ENCODE measurements at places on chromosomes 12 and 14. TPM values are rescaled to one million over a fixed set of nuclear protein-coding genes. Genes with fewer than 3 reads are reported as not detected.
A peak's percentile ranks its signal among the peaks of the same experiment; 100 is the strongest.

DNA sequence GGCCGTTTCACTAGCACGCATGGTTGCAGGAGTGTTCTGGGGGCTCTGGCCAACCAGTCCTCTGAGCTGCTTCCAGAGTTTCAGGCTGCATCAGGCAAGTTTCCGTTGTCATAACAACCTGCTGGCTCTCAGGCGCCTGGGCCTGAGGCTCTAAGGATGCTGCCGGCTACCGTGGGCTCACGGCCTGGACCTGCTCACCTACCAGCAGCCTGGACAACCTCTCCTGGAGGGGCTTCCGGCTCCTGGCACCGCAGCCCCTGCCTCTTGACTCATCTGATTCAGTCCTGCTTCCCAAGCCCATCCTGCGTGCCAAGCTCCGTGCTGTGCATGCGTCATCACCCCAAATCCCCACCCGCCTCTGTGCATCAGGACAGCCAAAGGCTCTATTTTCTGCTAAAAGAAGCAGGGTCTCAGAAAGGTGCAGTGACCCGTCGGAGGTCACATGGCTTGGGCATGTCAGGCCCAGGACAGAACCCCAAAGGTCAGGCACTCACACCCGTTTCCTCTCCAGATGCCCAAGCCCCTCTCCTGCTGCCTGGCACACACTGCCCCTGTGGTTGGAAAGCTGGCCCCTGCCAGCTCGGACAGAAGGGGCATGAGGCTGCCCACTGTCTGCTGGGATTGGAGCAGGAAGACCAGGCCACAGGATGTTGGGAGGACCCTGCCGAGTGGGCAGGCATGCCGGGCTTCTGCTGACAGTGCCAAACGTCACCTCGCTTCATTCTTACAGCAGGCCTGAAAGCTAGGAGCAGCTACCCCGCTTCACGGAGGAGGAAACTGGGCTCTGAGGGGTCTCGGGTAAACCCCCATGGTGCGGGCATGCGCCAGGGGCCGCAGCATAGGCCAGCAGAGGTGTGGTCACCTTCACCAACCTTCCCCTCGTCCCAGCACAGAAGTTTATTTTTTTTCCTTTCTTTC lies 5.7 kb downstream of the BEGAIN start:
- no peak for DNase-seq

DNA sequence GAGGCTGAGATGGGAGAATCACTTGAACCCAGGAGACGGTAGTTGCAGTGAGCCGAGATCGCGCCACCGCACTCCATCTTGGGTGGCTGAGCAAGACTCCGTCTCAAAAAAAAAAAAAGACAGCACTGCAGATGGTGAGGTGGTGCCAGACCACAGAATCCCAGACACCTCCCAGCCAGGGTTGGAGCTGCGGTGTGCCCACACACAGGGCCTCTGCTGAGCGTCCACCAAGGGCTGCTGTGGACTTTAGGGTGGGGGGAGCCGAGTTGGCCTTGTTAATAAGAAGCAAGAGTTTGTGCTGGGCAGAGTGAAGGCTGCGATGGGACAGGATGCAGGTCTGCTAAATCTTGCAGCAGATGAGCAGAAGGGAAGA lies 14.2 kb downstream of the KMT5A start:
- no peak for DNase-seq

DNA sequence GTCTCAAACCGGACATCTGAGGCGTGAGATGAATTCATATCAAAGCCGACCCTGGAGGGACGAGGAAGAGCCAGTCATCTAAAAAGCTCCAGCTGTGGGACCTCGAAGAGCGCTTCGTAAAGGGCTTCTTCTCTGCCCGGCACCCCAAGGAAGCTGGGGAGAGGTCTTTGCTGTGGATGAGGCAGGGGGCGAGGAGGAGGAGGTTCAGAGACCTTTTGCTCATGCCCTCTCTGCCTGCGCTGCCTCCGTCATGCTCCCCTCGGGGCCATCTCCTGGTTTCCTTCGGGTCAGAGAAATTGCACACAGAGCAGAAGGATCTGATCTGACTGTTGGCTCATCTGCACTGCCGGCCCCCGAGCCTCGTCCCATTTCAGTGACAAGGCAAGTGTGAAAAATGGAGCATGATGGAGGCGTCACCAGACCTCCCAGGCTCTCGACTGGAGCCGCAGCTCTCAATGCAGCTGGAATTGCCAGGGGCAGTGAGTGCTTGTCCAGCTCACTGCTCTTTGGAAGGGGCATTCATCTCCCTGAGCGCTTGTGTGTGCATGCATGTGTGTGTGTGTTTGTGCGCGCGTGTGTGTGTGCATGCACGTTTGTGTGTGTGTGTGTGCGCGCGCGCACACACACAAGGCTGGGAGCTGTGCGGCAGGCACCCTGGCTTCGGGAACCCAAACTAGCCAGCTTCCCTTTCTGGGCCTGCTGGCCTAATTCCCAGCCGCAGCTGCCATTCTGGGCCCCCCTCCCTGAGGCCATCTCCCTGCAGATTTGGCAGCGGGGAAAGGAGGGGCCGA lies 9.2 kb downstream of the CABP1 start:
- DNase-seq = no peak

- DNase-seq = no peak
These were observed 61.5 kb downstream of the SLC6A12 start for GRCh38 chr12:152440-152839.

DNA sequence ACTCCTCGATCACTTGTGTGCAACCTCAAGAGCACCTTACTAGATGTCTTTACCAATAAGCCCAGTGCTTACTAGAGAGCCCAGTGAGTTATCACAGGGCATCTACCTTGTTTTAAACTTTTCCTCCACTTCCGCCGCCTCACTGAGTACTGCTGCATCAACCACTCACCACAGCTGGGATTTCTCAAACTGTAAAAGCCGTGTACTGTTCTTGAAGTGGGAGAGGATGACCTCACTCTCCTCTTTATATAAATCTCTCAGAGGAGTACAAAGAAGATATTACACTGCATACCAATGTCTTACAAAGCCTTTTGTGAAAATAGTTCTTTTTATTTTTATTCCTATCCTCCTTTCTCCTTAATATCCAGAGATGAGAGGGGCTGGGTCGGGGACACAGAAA lies 94.1 kb downstream of the PLCZ1 start:
- DNase-seq = no peak

DNA sequence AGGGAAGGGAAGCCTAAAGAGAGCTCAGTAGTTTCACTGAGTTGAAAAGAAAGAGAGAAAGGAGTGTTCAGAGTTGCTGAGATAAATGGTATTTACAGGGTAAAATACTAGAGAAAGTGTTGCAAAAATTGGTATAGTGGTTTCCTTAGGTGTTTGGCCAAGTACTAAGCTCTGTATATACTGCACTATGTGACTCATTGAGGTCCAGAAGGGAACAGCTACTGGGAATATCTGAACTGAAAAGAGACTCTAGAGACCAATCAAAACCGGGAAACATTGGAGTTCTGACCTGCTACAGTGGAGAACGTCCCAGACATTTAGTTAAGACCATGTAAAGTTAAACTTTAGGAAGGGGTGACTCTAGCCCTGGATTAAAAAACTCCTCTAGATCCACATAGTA lies 42.7 kb upstream of the ALX1 start:
- no peak for DNase-seq

- no peak for DNase-seq
These were observed 20.9 kb downstream of the AKAP6 start for GRCh38 chr14:32350020-32350419.

GRCh38 chr14:54738009-54738408 lies 164.6 kb downstream of the GCH1 start:
- DNase-seq = peak; percentile 47

- peak; percentile 29 for DNase-seq
These were observed 57.6 kb downstream of the CRADD start for GRCh38 chr12:93734784-93735183.

- DNase-seq = no peak
These were observed 21.1 kb upstream of the AKAP6 start for GRCh38 chr14:32307881-32308582.

DNA sequence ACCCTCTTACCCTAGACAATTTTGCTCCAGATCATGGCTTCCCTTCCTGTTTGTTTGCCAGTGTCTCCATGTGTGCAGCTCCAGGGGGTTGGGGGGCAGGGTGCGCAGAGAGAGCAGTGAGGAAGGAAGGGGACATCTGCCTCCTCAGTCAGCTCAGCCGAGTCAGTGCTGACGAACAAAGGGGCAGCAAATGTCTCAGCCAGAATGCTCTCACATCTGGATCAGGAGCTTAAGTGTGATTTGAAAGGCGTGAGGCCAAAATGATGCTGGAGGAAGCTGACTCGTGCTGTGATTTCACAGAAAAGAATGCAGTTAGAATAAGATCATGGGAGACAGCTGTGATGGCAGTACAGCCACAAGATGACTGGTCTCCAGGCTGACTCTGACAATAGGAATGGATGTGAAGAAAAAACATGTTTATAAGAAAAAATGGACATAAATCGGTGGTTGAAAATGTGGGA lies 27.1 kb upstream of the CDK17 start:
- peak; percentile 77 for DNase-seq

GRCh38 chr14:64074961-64075612 lies 219.1 kb downstream of the ESR2 start:
- DNase-seq = no peak

DNA sequence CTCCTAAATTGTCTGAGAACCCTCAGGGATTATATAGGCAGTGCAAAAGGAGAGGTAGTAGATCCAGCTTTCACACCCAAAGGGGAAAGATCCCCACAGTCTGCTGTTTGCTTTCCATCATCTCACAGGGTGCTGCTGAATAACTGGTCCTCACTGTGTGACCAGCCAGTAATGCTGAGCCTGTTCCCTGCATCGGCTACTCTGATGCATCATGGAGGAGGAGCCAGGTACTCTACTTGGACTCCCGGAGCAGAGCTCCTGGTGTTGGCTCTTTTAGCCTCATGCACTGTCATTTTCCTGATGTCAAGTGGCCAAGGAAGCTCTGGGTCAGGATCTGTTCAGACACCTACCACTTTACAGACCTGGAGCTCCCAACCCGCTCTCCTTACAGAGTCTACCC lies 127.4 kb upstream of the ATF1 start:
- DNase-seq = no peak

DNA sequence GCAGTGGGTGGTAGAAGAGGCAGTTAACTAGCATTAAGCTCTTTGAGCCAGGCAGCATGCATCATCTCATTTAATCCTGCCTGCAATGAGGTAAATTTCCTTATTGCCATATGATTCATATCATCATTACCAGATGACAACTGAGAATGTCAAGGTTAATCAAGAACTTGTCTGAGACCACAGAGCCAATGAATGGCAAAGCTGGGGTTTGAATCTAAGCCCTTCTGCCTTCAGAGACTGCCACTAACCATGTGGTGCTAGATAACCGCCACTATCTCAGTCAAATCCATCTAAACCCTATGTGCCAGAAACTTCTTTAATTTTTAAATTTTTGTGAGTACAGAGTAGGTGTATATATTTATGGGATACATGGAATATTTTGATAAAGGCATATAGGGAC lies 77.8 kb upstream of the GRIP1 start:
- no peak for DNase-seq

DNA sequence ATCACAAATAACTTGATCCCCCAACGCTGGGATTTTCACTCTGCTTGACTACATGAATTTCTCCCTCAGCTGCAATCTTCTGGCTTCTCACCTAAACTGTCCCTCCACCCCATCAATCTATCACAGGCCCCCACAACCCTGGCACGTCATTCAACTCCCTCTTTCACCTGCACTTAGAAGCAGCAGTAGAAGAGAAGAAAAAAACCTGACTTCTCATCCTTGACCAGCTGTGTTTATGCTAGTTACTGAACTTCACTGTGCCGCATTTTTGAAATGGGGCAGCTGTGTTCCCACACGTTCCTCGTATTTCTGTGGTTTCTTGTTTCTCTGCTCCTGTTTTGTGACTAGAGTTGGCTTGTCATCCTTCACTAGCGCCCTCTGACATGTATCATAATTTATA lies 35.0 kb downstream of the ITPR2 start:
- no peak for DNase-seq

GRCh38 chr12:50203691-50204090 lies 36.5 kb upstream of the CERS5 start:
- no peak for DNase-seq

DNA sequence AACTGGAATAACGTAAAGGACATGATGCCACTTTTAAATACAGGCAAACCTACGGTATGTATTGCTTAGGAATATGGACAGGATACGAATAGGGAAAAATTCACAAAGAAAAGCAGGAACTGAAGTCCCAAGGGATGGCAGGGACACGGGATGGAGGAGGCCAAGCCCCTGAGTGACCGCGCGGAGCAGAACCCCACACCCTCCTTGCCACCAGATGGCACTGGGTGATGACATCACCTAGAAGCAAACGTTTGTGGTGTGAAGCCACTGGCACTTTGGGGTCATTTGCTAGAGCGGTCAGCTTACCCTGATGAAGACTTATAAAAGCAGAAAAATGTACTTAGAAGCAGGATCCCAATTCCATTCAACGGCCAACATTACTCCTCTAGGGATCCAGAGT lies 9.4 kb downstream of the DHX37 start:
- no peak for DNase-seq

GRCh38 chr12:19208456-19208855 lies 78.9 kb downstream of the PLEKHA5 start:
- DNase-seq = no peak

DNA sequence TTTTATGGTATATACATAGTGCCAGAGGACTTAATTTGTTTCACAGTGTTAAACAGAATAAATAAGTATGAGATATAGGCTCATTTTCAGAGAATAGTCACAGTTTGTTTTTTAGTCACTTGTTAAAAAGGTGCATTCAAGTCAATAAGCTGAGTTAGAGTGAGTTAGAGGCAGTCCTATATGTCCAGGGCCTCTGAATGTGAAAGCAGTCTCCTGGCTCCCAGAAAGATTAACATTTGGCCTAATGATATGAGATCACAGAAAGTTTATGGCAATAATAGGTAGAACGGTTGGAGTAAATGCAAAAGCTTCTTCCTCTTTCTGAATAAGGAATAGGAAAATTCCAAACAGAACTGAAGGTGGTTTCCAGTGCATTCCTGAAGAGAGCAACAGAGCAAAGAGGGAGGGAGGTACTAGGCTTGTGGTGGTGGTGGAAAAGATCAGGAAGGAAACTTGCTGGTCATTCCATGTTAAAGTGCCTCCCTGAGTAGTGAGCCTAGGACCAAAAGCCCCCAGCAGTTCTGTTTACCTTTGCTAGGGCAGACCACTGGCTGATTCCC lies 54.4 kb downstream of the SLC38A4 start:
- no peak for DNase-seq

Gene SLCO1A2
- not detected for total RNA-seq

Gene KRT85
- not detected for total RNA-seq

Gene B4GALNT1
- total RNA-seq = not detected

Gene CLEC2A
- not detected for total RNA-seq

Gene ARF6
- total RNA-seq = 40.3 TPM

Gene NOS1
- total RNA-seq = not detected

Gene CCNB1IP1
- total RNA-seq = 30.6 TPM

Gene DHRS4
- total RNA-seq = 42.7 TPM

Gene SERPINA10
- not detected for total RNA-seq

Gene ASPG
- total RNA-seq = not detected
